NCI-H2227 treated with DMSO at 0.1 percent for 48 hours (cell line): ENCODE measurements at places on chromosomes 4 and X.

- DNase-seq: no peak
These were observed 30.6 kb downstream of the CLRN2 start for GRCh38 chr4:17545374-17546140.

- DNase-seq: peak; percentile 67
These were observed 82.3 kb downstream of the PRSS12 start for GRCh38 chr4:118270492-118270891.

DNA sequence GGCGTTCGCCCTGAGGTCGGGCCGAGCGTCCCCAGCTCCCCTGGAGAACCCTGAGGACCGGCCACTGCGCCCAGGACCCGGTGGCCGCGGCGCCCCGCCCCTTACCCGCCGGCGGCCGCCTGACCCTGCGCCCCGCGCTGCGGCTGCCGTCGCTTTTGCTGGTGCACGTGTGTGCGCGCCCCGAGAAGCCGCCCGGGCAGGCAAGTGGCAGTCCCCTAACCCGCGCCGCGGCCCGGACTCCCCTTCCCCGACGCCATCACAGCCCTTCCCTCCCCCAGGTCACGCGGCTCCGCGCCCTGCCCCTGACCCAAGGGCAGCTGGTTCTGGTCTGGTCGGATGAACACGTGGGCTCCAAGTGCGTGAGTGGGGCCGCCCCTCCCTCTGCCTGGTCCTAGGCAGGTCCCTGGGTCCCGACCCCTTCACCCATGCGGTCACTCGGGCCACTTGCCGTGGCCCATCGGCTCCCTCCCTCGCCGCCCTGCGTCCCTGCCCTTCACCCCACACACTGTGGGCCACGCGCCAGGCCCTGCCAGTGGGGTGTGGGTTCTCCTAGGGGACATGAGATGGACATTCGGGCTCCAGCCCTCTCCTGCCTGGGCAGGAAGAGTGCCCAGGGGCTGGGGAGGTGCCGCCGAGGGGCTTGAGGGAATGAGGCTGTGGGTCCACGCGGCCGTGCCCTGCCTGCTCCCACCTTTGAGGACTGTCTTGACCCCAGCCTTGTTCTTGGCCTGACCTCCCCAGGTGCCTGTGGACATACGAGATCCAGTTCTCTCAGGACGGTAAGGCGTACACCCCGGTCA lies 8.0 kb upstream of the FGFRL1 start:
- DNase-seq: no peak

GRCh38 chrX:78199851-78200250 lies 60.4 kb upstream of the TAF9B start:
- DNase-seq: no peak

- no peak for DNase-seq
These were observed 135.6 kb upstream of the ZIC3 start for GRCh38 chrX:137430301-137430700.

- no peak for DNase-seq
These were observed 47.6 kb downstream of the ANOS1 start for GRCh38 chrX:8684201-8684965.

DNA sequence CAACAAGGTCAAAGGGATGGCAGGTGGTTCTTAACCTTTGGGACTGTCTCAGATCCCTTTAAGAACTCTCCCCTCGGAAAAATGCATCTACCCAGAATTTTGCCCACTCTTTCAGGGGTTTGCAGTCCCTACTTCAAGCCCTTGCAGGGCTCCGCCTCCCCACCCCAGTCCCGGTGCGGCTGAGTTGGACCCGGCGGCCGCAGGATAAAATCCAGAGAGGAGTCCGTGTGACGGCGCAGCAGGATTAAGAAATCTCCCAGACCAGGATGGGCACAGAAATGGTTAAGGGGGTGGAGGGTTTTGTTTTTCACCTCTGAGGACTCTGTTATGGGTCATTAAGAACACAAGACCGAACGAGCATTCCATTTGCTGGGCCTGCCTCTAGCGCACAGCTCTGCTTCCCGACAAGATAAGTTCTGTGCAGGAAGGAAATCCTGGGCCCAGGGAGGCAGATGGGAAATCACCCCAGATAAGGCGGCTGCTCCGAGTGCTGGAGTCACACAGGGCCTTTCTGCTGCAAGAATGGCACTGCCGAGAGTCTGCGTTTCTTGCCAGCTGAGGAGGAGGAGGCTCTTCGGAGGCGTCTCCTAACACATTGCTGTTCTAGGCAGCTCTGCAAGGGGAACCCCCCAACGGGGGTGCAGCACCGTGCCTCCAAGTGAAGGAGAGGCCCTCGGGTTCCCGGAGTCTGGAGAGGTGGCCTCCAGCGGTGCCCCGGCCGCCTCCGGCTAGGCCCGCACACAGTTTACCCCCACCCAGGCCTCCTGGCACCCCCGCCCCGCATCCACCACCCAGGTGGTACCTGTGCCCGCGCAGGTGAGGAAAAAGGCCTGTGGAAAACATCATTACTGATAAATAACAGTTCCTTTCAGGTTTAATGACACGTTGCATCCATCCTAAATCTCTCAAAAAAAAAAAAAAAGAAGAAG lies 277.6 kb downstream of the BCOR start:
- DNase-seq: peak; percentile 48

DNA sequence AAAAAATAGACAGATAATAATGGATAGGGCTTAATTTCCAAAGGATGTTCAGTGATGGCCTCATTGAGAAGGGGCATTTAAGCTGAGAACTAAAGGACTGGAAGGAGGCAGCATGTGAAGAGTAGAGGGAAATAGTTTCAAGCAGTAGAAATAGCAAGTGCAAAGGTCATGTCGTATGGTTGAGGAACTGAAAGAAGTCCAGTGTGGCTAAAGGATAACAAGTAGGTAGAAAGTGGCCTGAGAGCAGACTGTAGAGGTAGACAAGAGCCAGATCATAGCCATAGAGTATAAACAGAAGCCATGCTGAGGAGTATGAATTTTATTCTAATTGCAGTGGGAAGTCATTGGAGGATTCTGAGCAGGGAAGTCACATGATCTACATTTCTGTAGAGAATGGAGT lies 72.3 kb downstream of the GRIA3 start:
- DNase-seq: no peak

DNA sequence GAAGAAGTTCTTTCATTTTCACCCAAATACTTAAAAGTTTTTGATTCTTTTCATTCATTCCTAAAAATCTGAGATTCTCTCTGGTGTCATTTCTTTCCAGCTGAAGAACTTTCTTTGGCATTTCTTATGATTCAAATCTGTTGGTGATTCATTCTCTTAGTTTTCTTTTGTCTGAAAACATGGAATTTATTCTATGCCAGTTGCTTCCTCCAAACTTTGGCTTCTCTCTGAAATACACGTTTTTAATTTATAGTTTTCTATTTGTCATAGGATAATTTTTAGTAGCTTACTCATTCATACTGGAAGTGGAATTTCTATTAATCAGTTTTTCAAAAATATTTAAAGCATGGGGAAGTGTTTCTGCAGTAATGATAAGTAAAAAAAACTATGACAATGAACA lies 1012.0 kb downstream of the RPA4 start:
- DNase-seq: no peak

GRCh38 chr4:55373461-55373860 lies 22.3 kb upstream of the TMEM165 start:
- no peak for DNase-seq

GRCh38 chrX:132094164-132094563 lies 33.7 kb downstream of the FRMD7 start:
- no peak for DNase-seq

GRCh38 chr4:20445933-20446723 lies 194.4 kb downstream of the SLIT2 start:
- DNase-seq: peak; percentile 90

- DNase-seq: peak; percentile 20
These were observed 1028.4 kb upstream of the INTU start for GRCh38 chr4:126604268-126604867.

- no peak for DNase-seq
These were observed 314.9 kb upstream of the DIPK2B start for GRCh38 chrX:45515262-45516215.

GRCh38 chr4:55673424-55673823 lies 37.3 kb upstream of the NMU start:
- DNase-seq: no peak

GRCh38 chr4:81272671-81273070 lies 57.6 kb upstream of the PRKG2 start:
- DNase-seq: no peak

GRCh38 chr4:156693557-156693956 lies 278.0 kb downstream of the PDGFC start:
- DNase-seq: no peak

GRCh38 chr4:2378401-2378800 lies 40.0 kb downstream of the ZFYVE28 start:
- DNase-seq: no peak

GRCh38 chr4:151862766-151863165 lies 102.0 kb upstream of the GATB start:
- no peak for DNase-seq

DNA sequence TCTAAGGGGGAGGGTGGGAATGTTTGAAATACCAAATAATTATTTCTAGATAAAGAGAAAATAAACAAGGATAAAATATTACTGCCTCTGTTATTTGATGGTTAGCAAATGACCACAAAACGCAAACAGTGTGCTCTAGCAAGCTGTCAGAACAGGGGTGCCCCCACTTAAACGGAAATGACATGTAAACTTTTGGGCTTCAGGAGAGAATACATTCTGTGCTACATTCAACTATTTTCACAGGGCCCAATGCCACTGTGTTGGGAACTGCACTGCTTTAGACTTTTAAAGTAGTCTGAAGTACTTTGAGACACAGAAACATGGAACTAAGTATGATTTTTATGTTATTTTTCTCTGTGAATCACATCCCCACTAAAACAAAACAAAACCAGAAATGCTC lies 14.1 kb downstream of the CD40LG start:
- DNase-seq: no peak

DNA sequence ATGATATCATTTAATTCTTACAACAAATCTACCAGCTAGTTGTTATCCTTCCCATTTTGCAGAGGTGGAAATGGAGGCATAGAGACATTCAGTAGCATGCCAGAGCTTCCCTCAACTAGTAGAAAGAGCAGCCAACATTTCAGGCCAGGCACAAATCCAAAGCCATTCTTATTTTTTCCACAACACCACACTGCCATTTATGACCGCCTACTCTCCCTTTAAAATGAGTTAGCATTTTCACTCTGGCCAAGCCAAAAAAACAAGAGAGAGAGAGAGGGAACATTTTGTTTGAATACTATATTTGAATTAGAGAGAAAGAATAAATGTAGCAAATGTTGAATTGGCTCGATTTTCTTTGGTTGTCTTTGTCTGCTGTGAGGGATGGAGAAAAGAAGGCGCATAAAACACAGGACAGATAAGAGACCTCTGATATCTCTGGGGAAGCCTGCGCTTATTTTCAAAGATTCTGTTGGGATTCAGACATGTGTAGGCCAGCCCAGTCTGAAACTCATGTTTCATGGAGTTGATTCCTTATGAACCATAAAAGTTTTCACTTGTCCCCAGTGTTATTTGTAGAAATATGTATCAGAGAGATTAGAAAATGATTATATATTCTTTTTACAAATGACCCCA lies 265.7 kb downstream of the RAB28 start:
- no peak for DNase-seq

DNA sequence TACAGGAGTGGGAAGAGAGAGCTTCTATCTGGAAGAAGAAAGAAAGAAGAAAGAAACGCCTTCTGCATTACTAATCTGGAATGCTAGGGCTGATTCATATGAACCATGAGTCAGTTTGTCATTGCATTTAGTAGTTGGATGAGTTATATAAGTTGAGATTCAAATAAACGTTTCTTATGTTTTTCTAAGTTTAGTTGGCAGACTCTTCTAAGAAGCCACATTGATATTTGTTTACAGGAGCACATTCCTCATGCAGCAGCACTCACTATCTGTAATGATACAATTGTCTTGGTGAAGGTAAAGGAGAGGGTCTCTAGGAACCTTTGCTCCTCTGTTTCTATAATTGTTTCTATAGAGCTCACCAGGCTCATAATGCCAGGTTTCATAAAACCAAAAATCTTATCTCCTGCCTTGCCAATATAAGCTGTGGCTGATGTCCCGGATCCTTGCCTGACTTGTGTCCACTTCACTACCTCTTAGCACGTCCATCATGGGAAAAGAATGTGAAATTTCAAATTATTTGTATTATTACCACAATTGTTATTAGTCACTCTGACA lies 39.5 kb downstream of the HOPX start:
- DNase-seq: no peak

DNA sequence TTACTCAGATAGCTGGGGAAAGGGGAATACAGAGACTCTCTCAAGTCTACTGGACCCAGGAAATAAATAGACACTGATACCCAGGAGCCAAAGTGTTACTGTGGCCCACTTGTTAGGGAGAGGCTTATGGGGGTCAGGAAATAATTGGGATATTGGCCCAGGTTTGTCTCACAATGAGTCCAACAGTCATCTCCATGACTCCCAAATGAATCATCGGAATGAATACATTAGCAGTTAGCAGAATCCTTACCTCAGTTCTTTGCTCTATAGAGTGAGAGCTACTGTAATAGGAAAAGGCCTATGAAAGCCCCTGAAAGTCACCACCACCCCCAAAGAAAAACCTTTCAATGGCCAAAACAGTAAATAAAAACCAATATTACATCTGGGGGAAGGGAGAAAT lies 42.4 kb upstream of the ARHGEF6 start:
- DNase-seq: no peak

GRCh38 chr4:88659890-88660208 lies 37.8 kb downstream of the NAP1L5 start:
- DNase-seq: no peak

- DNase-seq: no peak
These were observed 174.1 kb upstream of the CXCL13 start for GRCh38 chr4:77431546-77431945.

DNA sequence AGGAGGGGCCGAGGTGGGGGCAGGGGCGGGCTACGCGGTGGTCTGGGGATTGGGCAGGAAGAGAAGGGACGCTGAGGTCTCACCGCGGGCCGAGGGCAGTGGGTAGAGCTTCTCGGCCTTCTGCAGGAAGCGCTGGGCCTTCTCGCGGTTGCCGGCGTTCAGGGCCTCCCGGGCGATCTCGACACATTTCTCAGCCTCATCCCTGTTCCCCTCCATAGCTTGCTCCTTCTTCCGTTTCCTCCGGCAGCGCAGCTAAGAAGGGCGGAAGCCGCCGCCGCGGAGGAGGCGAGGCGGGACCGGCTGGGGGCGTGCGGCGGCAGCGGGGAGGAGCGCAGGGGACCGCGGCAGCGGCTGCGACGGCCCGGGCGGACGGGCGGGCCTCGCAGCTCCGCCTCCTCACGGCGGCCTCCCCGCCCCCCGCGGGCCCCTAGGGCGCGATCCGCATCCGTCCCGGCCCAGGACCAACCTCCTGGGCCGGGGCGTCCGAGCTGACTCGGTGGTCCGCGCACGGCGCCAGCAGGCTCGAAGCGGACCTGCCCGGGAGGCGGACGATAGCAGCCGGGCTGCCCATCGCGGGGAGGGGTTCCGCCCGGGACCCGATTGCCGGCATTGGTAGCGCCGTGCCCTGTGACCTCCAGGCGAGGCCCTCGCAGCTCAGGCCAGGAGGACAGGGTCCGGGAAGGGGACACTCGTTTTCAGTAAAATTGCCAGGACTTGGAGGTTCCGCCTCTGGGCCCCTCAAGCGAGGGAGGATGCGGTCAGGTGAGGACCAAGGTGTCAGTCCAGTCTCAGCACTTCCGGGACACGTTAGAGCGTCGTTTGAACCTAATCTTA lies at the start of gene DNAJB14:
DNAJB14 (minus strand) TSS at position 263 of the 834 bp plus-strand sequence; CDS start at position 216, 47 bp downstream.
- peak; percentile 49 for DNase-seq

GRCh38 chr4:152591876-152592275 lies 56.0 kb upstream of the FBXW7 start:
- DNase-seq: no peak

- DNase-seq: no peak
These were observed 221.8 kb upstream of the PACRGL start for GRCh38 chr4:20478412-20478811.

- no peak for DNase-seq
These were observed 228.1 kb downstream of the ARHGAP24 start for GRCh38 chr4:85703096-85703495.

GRCh38 chr4:22334155-22334554 lies 181.7 kb downstream of the ADGRA3 start:
- no peak for DNase-seq
